ENCODE measurements at places on chromosomes 3 and 15.

DNA sequence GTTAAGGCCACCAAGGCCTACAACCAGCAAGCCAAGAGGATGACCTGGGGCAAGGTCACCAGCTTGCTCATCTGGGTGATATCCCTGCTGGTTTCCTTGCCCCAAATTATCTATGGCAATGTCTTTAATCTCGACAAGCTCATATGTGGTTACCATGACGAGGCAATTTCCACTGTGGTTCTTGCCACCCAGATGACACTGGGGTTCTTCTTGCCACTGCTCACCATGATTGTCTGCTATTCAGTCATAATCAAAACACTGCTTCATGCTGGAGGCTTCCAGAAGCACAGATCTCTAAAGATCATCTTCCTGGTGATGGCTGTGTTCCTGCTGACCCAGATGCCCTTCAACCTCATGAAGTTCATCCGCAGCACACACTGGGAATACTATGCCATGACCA is 3.6 kb downstream of the CXCR6 start:
- DNase-seq, result no peak

- DNase-seq, result peak; percentile 15
These were observed at the start of gene ZDHHC23 for GRCh38 chr3:113947372-113948014. ZDHHC23 (plus strand) TSS chr3:113948013; CDS start chr3:113948803, 790 bp downstream.

- DNase-seq, result no peak
These were observed 112.6 kb downstream of the DNAJB8 start for GRCh38 chr3:128353991-128354687.

- no peak for DNase-seq
These were observed 506.2 kb upstream of the IL12A start for GRCh38 chr3:159482241-159482993.

- DNase-seq, result no peak
These were observed 81.2 kb downstream of the SCAPER start for GRCh38 chr15:76823890-76824289.

- DNase-seq, result no peak
These were observed 20.9 kb upstream of the SPSB4 start for GRCh38 chr3:141030296-141030695.
